ENCODE measurements at places on chromosomes 12 and 14.

- no peak for DNase-seq
Measured at GRCh38 chr12:3492793-3493042, 1.7 kb downstream of the PRMT8 start.

DNA sequence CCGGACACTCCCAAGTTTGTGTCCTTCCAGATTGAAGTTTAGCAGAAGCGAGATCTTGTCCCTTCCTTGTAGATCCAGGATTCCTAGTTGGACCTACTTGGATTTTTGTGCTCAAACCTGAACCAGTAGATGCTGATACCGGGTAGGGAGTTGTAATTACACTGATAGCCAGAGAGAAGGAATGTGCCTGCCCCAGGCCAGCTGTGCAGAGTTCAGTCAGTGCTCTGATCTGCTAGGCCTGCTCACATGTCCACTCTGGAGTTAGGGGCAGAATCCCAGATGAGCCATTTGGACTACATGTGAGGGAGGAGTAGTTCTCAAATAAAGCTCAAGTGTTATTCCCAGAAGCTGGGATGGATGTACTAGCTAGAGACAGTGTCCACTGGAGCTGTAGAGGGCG, 65.7 kb downstream of the PRKCH start:
- no peak for DNase-seq

GRCh38 chr14:23299211-23299957, 3.3 kb downstream of the PPP1R3E start:
- DNase-seq: no peak

DNA sequence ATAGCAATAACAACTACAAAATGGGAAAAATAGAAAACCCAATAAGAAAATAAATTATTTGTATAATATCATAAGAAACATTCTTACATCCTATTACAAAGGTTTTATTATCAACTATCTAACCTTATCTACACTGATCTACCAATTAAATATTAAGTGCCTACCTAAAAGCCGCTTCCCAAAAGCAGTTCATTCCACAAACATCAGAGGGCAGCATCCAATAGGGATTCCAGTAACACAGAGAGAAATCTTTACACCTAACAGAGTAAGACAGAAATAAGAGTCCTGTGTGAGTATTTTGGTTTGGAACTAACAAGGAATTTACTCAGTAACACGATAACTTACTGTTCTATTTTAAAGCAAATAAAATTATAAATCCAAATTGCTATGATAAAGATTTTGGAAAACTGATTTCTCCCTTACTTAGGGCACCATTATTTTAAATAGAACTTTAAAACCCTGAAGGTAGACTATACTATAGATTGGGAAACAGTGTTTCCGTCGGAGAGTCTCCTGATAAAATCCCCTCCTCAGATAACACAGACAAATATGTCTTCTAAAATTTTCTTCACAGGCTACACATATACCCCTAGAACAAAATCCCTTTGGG, 15.0 kb downstream of the GXYLT1 start:
- DNase-seq: no peak

DNA sequence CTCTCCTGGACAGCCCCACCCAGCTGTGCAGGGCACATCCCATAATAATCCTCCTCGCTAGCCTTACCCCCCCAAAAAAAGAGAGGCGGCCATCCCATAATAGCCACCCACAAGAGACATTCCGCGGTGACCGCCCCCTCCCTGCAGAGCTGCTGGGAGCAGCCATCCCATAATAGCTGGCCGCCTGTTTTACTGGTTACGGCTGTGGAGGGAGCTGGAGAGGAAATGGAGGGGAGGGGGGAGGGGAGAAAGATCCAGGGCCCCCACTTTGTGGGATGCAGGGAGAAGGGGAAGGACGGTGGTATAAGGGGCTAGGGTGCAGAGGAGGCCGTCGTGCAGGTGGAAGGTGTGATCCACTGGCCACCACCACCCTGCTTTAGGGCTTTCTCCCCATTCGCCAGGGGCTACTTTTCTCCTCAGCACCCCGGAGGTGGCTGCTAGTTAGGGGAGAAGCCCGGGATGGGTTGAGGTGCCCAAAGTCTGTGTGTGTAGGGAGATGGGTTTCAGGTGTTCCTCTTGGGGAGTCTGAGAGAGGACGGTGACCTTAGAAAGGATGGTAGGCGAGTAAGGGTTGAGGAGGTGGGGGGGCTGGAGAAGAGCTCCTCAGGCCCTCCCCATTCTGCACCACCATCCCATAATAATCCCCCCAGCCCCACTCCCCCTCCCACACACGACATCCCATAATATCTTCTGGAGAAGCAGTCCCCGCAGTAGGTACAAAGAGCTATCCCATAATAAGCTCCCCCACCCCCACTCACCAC, 6.0 kb upstream of the CHD4 start:
- peak; percentile 92 for DNase-seq

- no peak for DNase-seq
Measured at GRCh38 chr14:73700325-73700724, 13.9 kb downstream of the PNMA1 start.

DNA sequence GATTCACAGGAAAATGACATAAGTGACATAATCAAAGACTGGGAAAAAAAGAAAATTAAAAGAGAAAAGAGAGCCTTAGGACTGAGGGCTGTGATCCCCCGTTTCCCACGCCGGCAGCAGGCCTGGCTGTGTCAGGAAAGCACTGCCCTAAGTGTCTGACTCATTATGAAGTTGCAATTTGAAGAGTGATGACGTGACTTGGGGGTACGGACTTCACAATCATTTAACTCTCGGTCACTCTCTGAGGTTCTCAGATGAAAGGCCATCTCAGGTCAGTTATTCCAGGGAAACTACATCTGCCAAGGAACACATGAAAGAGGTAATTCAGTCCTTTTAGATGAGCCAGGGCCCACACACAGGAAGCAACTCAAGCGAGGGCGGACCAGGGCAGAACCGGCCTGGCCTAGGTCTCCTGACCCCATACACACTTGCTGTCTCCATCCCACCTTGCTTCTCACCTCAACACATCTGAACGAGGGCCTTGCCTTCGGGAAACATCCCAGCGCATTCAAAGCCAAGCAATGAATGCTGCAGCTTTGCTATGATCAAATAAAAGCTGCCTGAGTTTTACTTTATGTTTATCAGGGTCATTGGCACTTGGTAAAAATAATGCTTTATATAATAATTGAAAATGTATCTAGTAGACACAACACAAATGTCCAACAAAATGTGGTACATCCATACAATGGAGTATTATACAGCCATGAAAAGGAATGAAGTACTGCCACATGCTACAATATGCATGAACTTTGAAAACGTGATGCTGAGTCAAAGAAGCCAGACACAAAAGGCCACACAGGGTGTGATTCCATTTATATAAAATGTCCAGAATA, 2.7 kb downstream of the SSH1 start:
- DNase-seq: no peak
